Caki2 (cell line): ENCODE measurements at places on chromosomes 13 and 19. TPM values are rescaled to one million over a fixed set of nuclear protein-coding genes. Genes with fewer than 3 reads are reported as not detected.

Gene CD70
- 274 and 291 TPM in 2 replicates for total RNA-seq

DNA sequence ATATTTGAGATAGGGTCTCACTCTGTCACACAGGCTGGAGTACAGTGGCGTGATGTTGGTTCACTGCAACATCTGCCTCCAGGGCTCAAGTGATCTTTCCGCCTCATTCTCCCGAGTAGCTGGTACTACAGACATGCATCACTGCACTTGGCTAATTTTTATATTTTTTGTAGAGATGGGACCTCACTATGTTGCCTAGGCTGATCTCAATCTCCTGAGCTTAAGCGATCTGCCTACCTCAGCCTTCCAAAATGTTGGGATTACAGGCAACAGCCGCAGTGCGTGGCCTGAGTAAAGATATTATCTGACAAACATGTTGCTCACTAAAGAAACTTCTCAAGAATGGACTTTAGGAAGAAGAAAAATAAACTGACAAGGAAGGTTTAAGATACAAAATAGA lies 125.4 kb upstream of the ABCC4 start:
- peak; percentile 43 for DNase-seq

Gene ZNF543
- 9.2 and 9.3 TPM in 2 replicates for total RNA-seq

- no peak for DNase-seq
Measured at GRCh38 chr13:79282976-79283375, 123.1 kb downstream of the RBM26 start.

GRCh38 chr19:7159105-7159933 lies 89.8 kb downstream of the ZNF557 start:
- DNase-seq: no peak

DNA sequence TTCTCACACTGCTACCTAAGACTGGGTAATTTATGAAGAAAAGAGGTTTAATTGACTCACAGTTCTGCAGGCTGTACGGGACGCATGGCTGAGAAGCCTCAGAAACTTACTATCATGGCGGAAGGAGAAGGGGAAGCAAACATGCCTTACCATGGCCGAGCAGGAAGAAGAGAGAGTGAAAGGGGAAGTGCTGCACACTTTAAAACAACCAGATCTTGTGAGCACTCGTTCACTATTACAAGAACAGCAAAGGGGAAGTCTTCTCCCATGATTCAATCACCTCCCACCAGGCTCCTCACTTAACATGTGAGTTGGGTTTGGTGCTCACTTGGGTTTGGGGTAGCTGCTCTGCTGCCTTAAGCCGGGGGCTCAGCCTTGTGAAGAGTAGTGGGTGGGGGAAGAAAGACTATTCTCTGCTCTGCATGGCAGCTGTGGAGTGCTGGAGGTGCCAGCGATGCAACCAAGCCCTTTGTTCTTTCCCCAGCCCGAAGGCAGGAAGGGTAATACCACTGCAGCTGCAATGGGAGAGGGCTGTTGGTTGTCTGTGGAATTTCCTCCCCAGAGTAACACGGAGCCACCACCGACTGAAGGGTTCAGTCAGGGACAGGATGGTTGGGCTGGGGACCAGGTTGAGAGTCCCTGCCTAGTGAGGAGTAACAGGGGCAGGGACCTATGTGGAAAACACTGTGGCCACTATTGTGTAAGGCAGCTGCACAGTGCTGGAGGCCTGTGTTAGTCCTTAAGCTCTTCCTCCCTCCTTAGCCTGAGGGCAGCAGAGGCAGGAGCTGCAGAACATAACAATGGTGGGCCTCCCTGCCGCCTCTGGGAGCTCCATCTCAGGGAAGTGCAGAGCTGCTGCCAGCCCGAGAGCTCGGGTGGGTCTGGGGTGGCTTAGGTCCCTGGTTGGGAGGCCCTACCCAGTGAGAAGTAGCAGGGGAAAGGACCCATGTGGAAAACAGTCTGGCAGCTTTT lies 1262.5 kb downstream of the EFNB2 start:
- DNase-seq: no peak

Gene SIGLEC7
- not detected in 2 replicates for total RNA-seq

GRCh38 chr13:36918246-36919131 lies 1.5 kb downstream of the SMAD9 start:
- peak; percentile 41 for DNase-seq

DNA sequence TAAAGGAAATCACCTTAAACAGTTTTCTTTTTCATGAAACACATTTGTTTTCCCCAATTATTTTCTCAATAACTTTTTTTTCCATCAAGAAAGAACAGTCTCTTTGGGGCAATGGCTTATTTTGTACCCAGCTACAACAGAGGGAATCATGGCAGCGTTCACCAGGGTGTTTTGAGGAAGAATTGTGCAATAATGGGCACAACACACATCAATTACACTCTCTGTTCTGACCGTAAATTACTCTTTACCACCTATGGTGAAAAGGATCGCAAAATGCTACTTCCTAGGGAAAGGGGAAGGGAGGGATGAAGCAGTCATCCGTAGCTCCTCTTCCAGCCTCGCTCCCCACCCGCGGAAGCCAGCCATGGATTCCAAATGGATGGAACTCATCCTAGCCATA lies 38.6 kb downstream of the TMTC4 start:
- no peak for DNase-seq

GRCh38 chr13:23081901-23082300 lies 98.9 kb upstream of the SGCG start:
- DNase-seq: no peak

- DNase-seq: no peak
Measured at GRCh38 chr13:35826626-35827254, 304.4 kb downstream of the DCLK1 start.

DNA sequence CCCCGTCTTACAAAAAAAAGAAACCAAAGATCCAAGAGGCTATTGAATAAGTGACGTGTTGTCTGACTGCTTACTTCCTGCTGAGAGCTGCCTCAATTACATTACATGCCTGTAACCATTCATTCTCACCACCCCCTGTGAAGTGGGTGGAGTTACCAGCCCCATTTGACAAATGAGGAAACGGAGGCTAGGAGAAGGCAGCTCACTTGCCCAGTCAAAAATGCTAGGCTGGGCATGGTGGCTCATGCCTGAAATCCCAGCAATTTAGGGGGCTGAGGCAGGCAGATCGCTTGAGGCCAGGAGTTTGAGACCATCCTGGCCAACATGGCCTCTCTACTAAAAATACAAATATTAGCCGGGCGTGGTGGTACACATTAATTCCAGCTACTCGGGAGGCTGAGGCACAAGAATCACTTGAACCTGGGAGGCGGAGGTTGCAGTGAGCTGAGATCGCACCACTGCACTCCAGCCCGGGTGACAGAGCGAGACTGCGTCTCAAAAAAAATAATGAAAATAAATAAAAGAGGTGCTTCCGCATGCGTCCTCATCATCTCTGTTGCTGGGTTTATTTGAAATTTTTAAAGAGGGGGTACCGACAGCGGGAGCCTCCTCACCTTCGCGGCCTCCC lies 499 bp downstream of the LSM7 start:
- DNase-seq: peak; percentile 67

DNA sequence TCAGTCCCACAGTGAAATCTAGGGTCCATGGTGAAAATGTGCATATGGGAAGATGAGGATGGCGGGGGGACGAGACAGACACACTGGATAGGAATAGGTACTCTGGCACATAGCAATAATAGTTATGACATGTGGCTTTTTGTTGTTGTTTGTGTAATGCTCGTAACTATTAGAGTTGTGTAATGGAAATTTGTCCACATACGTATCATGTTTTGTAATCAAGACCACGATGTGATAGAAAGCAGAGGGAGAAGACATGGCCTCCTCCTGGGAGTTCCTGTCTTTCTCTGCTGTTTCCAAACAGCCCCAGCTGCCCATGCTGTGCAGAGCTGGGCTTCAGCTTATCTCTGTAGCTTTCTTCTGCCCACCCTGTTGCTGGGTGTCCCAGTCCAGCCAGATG lies 185.3 kb upstream of the TMTC4 start:
- DNase-seq: no peak

Gene MBD3L3
- total RNA-seq: not detected in 2 replicates

- DNase-seq: peak; percentile 92
Measured at GRCh38 chr13:33285420-33286124, at the start of gene STARD13. Gene STARD13, minus strand, starts transcription at chr13:33285755. Its CDS starts 117 bp downstream, at chr13:33285638.

DNA sequence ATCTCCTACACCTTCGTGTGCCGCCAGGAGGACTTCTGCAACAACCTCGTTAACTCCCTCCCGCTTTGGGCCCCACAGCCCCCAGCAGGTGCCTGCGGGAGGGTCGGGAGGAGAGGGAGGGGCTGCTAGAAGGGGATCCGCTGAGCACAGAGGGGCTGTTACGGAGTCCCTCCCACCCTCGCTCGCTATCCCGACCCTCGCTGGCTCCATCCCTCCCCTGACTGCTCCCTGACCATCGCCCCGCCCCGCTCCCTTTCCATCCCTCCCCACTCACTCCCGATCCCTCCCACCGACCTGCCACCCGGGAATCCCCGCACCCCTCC lies 780 bp downstream of the CD177 start:
- DNase-seq: no peak

DNA sequence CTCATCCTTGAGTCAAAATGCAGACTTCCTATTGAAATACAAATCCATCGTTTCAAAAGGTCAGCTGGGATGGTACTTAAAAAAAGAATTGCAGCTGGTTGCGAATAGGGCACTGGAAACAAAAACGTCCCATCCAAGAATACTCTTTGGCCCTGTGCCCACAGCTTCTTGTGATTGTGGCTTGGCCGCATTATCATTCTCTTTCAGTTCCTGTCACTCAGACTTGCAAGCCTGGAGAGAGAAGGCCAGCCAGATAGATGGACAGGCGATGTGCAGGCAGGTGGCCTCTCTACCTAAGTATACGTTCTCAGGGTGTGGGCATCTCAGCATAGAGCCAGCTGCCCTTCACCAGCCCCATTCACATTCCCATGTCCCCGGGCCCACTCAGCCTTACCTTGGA lies 208.5 kb upstream of the ZNF536 start:
- DNase-seq: no peak

DNA sequence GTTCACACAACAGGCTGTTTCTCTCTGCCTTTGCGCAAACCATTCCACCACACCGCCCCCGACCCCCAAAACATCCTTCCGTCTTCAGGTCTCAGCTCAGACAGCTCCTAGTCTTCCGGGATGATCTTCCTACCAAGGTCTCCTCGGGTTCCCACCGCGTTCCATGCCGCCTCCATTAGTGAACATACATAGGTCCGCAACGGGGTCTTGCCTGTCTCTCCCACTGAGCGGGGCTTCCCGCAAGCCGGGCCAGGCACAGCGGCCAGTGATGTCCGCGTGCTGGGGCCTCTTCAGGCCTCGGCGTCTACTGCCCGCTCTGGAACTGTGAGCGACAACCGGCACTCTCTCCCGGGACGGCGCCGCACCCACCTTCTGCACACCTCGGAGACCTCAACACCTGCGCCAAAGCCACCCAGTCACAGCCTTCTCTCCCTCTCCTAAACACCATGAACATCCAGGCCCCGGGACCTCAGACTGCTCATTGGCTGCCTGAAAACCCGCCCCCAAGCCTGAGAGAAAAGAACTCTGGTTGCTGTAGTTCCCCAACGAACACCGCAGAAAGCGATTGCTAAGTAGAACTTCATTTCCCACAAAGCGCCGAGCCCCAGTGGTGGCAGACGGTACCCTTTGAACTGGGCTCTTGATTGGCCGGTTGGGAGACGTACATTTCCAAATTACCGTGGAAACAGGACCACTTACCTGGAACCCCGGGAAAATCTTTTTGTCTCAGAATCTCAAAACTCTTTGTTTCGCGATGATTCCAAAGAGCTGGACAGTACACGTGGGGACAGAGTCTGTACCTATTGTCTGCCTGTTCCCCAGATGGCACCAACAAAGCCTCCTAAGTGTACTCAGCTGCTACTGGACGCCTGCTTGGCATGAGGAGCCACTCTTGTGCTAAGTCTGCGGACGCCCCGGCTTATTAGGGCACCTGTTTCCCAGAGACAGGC lies 9.5 kb downstream of the DYRK1B start:
- DNase-seq: peak; percentile 89

Gene PRRG2
- total RNA-seq: 9.5 TPM in 1 of 2 replicates, not detected in the other

DNA sequence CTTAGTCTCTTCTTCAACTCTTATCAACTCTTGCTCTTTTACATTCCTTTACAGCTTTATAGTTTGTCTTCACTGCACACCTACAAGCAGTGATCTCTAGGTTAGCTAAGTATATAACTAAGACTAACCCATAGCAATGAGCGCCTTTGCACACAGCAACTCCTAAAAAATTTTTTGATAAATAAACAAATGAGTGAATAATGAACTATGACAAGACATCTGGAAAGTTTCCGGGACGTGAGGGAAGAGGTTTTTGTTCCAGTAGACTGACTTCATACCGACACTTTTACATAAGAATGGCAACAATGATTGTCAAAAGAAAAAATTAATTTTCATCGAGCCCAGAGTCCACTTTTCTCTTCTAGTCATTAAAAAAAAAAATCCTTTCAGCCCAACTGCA lies 98.3 kb downstream of the ELF1 start:
- no peak for DNase-seq

Gene SYT3
- total RNA-seq: 0.14 and 0.26 TPM in 2 replicates

DNA sequence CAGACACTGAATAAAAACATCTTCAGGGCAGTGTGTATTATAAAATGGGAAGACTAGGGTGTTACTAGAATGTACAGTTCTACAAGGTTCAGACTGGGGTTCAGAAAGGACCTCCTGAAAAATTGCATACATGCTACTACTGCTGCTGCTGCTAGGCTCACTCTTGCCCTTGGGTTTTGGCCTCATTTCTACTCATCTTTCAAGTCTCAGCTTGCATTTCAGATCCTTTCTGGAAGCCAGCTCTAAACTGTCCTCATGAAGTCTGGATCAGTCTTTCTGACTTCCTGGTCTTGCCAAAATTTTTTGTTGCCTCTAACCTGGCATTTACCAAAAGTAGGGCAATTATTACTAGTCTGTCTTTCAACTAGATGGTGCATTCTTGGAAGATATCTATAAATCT lies 393.3 kb downstream of the DIAPH3 start:
- no peak for DNase-seq

DNA sequence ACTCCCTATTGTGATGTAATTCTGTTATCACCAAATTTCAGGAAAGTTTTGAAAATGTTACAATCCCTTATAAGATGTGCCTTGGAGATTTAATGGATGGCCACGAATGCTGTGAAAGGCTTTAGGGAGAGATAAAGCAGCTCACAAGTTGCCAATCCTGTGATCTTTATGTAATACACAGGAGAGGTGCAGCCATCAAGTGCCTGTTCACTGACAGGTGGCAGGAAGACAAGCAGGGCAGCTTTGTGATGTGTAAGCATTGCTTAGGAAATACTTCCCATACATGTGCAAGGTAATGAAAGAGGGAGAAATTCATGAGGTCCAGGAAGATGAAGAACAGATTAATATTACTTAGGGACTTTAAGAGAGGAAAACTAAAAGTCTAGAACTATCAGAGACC lies 628.8 kb downstream of the SLITRK6 start:
- no peak for DNase-seq

Gene RXFP2
- not detected in 2 replicates for total RNA-seq

- no peak for DNase-seq
Measured at GRCh38 chr19:18113827-18114226, 16.2 kb downstream of the MAST3 start.

GRCh38 chr19:2270157-2270422 lies 11.9 kb downstream of the PEAK3 start:
- no peak for DNase-seq

GRCh38 chr19:17090583-17090982 lies 15.0 kb downstream of the MYO9B start:
- DNase-seq: no peak

- DNase-seq: no peak
Measured at GRCh38 chr13:75312884-75313520, 169.0 kb downstream of the TBC1D4 start.

Gene SNRNP70
- total RNA-seq: 137 and 175 TPM in 2 replicates

Gene QPCTL
- total RNA-seq: 31.2 and 35.6 TPM in 2 replicates

Gene SULT2B1
- total RNA-seq: 0.20 TPM in 1 of 2 replicates, not detected in the other
